ENCODE measurements at places on chromosomes 2 and 18.
A peak's percentile ranks its signal among the peaks of the same experiment; 100 is the strongest.

GRCh38 chr2:9618410-9618809, 12.4 kb downstream of the YWHAQ start:
- no peak for DNase-seq

GRCh38 chr2:111160758-111161157, 40.0 kb downstream of the BCL2L11 start:
- no peak for DNase-seq

DNA sequence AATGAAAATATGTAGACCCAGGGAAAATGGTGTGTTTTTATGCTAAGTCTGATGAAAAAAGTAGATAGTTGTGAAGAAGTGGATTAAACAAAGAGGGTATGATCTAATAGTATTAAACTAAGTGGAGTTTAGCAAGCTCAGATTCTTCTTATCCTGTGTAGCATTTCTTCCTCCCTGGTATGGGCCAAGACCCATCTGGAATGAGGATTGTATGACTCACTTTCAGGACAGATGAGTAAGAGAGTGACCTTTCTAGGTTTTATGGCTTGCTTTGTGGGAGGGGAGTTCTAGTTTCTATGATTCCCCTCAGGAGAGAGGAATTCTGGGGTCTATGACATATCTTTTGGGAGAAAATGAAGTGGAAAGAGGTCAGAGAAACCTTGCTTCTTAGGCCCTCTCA, 550.1 kb downstream of the SPAG16 start:
- no peak for DNase-seq

DNA sequence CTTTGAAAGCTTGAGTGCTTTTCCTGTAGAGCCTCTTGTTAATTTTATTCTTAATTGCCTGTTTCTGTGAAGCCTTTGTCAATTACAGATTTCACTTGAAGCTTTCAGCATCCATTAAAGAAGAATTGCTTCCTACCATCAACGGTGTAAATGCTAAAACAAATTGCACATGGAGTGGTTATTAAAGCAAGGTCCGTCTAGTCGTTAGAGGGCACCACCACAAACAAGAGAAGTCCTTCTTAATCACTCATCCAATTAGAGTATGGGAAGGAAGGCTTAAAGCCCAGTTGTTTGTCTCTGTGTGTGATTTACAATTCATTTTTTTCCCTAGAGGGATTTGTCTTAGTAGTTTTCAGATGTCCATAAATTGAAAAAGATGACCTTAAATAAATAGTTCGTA, 1.6 kb downstream of the KCNJ3 start:
- no peak for DNase-seq

GRCh38 chr18:74935434-74935833, 273.5 kb downstream of the PTGR3 start:
- no peak for DNase-seq

- DNase-seq = no peak
Observed at GRCh38 chr18:25171334-25171733, 180.6 kb downstream of the ZNF521 start.

DNA sequence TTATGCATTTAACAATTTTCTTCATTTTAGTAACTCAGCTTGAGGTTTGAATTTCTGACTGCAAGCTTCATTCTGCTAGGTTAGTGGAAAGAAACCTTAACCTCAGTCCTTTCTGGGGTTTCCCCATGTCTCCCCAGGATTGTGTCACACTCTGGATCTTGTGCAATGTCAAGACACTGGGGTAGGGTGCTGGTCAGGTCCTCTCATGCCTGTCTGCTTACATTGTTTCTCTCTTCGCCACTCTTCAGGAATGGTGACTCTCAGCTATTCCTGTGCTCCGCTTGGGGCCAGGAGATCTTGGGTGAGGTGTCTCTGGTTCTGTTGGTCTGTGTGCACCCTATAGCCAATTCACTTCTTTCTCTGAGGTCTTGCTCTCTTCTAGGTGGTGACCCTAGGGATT, 23.9 kb downstream of the CTLA4 start:
- no peak for DNase-seq

DNA sequence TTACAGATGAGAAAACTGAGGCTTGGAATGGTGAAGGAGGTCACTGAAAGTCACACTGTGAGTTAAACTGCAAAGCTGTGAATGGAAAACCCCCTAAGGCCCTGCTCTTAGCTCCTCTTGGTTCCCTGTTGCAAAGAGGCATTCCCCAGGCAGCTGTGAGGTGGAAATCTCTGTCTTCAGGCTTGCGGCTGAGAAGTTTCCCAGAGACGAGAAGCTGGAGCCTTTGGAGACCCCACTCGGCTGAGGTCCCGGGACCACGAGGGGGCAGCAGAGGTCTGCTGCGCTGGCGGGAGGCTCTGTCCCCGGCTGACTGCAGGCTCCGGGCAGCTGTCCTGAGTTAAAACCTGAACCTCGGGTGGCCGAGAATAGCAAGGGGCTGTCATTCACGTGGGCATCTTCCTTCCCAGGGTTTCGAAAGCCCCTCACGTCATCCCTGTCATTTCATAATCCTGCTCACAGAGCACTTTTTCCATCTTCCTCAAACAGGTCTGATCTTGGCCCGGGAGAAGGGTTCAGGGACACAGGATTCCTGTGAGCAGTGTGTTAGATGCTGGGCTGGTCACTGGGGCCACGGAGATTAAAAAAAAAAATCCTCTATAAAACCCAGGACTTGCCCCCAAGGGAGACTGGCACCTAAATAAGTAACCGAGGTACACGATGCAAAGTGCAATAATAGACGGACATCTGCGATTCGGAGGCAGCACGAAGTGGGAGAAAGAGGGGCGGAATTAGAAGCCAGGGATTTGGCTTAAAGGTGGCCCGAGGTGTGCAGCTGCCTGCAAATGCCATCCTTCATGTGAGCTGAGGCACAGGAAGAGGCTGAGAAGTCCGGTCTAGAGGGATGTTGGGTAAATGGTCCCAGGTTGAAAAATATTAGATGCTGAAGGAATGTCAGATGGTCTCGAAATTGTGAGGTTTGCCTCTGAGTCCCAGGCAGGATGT, 24.6 kb upstream of the ATOH8 start:
- peak; percentile 72 for DNase-seq

Measured in stimulated activated CD4-positive, alpha-beta T cell treated with anti-CD3 and anti-CD28 coated beads, Interleukin-12 subunit alpha, Interleukin-12 subunit beta, amount 100 ng/mL, for 24 hours (primary cell).